ENCODE measurements at places on chromosomes 12 and 14.

GRCh38 chr12:123457980-123458779, at the start of gene SNRNP35:
TSS of gene SNRNP35 (plus strand) at chr12:123458139. CDS start at chr12:123465541, 7,402 bp downstream.
- DNase-seq: peak; percentile 64

DNA sequence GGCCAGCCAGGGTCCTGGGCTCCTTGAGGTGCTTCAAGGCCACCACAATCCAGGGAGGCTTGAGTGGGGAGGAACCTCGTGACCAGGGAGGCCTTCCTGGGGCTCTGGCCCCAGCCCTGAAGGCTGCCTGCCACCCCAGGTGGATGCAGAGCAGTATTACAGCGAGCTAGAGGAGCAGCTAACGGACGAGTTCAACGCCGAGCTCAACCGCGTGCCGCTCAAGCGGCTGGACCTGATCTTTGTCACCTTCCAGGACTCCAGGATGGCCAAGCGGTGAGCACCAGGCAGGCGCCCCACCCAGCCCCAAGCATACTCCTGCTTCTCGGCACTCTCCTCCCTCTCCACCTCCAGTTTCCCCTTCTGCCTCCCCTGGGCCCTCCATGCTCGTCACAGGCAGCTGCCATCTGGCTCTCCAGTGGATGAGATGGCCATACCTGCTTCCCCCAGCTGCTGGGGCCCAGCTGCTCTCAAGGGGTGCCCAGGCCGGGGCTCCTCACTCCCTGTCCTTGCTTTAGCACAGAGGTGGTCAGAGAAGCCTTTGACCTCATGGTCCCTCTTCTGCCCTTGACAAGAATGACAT, 30.6 kb downstream of the NGB start:
- no peak for DNase-seq

GRCh38 chr14:100622224-100622623, 35.0 kb upstream of the BEGAIN start:
- DNase-seq: no peak

DNA sequence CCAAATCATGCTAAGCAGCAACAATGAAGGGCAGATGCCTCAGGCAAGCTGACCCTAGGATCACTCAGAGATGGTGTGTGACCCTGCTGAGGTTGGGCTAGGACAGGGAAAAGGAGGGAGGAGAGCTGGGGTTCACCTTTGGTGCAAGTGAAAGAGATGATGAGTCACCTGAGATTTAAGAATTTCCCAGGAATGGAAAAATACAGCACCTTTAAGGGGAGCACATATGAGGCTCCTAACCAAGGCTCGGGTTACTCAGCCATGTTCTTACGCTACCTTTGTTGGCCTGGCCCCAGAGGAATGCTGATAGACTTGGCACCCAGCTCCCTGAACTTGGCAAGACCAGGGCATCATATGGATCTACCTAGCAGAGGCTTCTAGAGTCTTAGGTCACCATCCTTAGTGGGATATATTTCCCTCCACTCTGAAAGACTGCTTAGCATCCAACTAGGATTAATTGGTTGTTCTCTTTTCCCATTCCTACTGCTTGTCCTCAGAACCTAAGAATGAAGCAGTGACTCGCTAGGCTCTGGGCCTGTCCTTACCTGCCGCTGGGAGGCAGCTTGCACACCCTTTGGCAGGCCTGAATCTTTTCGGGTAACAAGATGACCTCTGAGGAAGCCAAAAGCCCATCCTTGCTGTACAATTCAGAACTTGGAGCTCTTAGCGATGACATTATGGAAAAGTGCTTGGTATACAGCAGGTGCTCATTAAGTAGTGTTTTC, 4.0 kb upstream of the NAA25 start:
- no peak for DNase-seq

GRCh38 chr14:91714805-91715204, 17.1 kb downstream of the CATSPERB start:
- no peak for DNase-seq

GRCh38 chr12:79685068-79685467, 5.7 kb downstream of the PAWR start:
- peak; percentile 53 for DNase-seq

DNA sequence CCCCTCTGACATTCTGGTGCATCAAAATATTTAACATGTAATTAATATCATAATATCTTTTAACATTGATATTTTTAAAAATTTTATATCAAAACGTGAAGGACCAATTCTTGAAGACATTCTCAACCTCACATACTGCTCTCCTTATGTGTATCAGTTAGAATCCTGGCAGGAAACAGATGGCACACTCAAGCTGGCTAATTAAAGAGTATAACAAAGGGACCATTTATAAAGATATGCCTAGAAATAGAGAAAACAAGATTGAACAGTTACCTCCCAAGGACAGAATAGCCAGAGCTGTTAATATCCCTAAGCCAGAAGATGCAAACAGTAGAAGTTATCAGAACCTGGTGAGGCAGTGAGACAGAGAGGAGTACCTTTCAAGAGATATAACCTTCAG, 368.7 kb downstream of the NELL2 start:
- no peak for DNase-seq

GRCh38 chr12:30796891-30797371, 42.2 kb upstream of the CAPRIN2 start:
- peak; percentile 70 for DNase-seq

DNA sequence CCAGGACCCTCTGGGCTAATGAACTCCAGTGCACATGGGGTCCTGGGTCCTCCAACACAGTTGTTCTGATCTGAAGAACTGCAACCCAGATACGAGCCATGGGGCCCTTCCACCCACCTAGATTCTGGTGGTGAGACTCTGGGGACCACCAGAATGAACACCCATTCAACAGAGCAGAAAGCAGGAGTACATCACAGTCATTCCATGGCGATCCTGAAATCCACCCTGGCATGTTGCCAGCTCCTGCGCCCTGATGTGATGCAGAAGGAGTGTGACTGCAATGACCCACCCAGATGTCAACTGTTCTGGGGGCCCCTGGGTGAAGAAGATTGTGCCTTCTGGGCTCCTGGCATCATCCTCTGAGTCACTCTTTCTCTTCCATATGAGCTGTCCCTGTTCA, 211.6 kb downstream of the KIF26A start:
- DNase-seq: no peak

DNA sequence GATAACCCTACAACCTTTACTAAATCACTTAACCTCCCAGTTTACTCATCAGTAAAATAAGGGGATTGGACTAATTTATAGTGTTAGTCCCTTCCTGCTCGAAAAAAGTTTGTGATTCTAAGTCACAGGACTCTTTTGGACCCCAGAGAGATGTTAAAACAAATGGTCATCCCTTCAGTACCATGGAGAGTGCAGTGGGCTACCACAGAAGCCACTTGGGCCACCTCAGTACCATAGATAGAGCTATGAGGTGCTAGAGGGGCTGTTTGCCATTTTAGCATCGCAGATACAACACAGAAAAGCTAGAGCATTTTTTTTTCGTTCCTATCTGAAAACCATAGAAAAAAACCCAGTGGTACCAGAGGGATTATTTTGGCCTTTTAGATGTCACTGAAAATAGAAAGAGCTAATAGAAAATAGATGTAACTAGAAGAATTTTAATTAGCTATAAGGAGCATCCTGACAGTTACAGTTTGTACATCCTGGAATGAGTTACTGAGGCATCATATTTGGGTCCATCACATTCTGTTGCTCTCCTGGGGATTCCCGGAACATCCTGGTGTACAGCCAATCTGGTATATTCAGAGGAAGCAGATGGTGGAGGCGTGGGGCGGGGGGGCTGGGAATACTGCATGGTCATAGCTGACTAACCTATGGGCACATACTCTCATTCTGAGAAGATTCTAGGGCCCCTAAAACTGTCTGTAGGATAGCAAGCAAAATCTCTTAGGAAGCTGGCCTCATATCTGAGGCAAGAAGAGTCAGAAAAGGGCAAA, 2.8 kb downstream of the ZNF219 start:
- DNase-seq: no peak

- no peak for DNase-seq
Observed at GRCh38 chr12:90569685-90570084, 385.3 kb downstream of the CCER1 start.

DNA sequence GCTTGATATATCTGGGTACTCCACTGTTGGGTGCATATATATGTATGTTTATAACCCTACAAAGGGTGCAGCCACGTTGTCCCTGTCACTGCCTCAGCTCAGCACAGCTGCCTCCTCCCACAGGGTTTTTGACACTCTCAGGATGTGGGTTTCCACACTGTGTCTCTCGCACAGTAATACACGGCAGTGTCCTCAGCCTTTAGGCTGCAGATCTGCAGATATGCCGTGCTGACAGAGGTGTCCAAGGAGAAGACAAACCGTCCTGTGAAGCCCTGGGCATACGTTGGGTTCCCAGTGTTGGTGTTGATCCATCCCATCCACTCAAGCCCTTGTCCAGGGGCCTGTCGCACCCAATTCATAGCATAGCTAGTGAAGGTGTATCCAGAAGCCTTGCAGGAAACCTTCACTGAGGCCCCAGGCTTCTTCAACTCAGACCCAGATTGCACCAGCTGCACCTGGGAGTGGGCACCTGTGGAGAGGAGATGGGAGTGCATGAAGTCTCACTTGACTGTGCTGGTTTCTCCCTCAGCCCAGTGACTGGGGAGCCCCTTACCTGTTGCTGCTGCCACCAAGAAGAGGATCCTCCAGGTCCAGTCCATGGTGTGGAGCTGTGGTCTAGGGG, 498.7 kb downstream of the TMEM121 start:
- DNase-seq: no peak

DNA sequence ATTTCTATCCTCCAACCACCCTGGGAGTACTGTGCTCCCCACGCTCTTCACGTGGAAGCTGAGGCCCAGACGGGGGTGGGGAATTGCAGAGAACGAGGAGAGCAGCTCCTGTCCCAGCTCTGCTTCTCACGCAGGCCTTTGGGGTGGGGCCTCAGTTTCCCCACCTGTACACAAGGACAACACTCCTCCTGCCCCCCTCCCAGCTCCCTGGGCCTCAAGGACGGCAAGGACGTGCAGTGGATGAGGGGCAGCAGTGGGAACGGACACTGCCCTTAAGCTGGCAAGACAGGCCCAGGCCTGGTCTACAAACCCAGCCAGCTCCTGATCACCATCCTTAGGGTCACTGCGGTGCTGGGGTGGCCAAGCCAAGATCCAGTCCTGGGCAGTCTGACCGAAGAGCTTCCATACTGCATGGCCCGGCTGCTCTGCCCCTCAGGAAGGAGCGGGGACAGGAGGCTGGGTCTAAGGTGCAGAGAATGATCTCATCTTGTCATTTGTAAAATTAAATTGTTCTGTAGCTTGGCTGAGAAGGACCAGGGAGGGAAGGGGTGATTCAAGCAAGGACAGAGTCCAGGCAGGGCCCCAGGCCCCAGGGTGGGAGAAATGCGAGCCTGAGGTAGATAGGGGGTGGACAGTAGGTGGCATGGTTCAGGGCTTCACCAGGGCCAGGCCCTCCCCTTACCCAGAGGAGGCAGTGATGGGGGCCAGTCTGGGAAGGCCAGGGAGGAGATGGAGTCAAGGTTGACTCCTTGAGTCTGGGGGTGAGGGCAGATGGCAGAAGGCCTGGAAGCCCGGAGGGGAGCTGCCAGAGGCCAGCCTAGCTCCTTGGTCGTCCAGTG, 1.3 kb upstream of the CLBA1 start:
- no peak for DNase-seq

- DNase-seq: peak; percentile 47
Observed at GRCh38 chr14:102655137-102655536, 62.7 kb downstream of the RCOR1 start.

- DNase-seq: no peak
Observed at GRCh38 chr14:100201701-100202100, 37.2 kb upstream of the YY1 start.

DNA sequence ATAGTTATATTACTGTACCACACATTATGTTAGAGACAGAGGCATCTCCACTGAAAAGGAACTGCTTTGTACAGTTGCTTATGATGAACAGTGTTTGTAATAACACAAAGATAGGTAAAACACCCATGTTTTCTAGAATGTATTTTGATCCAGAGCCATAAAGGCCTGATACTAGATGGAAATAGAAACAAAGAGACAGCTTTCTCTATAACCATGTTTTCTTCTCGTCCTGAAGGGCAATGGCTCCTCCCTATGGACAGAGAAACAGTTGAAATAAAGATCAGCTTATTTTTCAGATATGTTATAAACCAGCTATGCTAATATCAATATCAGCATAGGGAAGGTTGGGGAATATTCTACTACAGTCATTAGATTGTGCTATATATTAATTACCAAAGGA, 109.2 kb downstream of the ATXN7L3B start:
- peak; percentile 29 for DNase-seq

- DNase-seq: no peak
Observed at GRCh38 chr14:79465651-79466050, 745.7 kb downstream of the DIO2 start.

GRCh38 chr12:6354495-6355393, 12.9 kb upstream of the TNFRSF1A start:
- no peak for DNase-seq
